HTR-8/SVneo (cell line): ENCODE measurements at places on chromosomes 12 and 14.

- DNase-seq, result no peak
Observed at GRCh38 chr14:99354166-99354875, 82.3 kb upstream of the BCL11B start.

DNA sequence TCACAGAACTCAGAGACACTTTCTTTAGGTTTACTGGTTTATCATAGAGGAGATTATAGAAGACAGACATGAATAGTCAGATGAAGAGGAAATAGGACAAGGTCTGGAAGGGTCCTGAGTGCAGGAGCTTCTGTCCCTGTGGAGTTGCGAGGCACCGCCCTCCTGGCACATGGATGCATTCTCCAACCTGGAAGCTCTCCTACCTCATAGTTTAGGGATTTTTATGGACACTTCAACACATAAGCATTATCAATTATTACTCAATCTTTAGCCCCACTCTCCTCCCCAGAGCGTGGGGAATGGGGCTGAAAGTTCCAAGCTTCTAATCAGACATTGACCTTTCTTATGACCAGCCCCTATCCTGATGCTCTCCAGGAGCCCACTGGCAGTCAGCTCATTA is 12.6 kb upstream of the KRT7 start:
- no peak for DNase-seq

- no peak for DNase-seq
Observed at GRCh38 chr14:88998027-88998426, 173.6 kb downstream of the TTC8 start.

DNA sequence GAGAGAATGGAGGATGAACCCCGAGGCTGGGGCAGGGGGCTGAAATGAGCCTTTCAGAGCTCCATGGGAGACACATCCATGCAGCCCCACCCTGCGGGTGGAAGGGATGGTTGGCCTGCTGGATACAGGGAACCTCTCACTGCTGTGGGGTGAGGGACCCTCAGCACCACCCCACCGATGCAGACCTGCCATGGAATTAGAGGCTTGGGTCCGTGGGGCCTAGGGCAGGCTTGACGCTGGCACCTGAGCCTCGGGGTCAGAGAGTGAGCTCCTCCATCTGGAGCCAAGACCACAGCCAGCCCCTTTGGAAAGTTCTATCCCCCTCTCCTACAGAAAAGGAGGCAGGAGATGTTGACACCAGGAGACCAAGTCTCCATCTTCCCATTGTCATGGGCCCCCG is 7.4 kb upstream of the KRT74 start:
- DNase-seq, result no peak

GRCh38 chr12:6020930-6021329 is 75.9 kb upstream of the ANO2 start:
- DNase-seq, result no peak

DNA sequence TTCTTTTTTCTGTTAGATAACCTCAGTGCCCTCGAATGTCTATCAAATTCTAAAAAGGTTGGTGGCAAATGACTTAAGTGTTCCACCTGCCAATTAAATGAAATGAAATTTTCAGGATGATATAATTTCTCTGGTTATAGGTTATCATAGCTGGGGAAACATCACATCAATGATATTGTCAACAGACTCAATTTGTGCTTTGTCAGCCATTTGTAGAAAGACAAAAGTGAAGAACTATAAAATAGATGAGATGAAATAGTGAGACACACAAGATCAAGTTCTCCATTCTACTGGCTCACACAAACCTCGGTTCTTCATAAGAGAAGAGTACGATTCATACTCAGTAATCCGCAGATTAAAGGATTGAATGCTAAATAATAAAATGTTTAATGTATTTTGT is 1443.2 kb upstream of the FLRT2 start:
- no peak for DNase-seq

DNA sequence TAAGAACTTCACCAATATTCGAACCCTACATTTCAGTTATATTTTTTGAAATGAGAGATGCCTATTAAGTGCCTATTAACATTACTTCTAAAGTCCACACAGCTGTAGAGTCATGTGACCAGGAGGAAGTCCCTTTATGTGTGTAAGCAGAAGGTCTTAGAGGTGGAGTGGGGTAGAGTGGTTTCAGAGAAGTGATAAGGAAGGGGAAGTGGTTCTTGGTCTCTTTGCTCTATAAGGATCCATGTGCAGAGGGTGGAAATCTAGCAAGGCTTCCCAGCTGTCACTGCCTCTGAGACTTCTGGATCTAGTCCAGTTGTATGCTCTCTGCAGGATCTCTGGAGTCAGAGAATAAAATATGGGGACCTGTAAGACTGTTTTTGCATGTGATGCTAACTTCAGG is 673.9 kb downstream of the FLRT2 start:
- DNase-seq, result no peak

- peak; percentile 46 for DNase-seq
Observed at GRCh38 chr12:42705863-42706262, 116.3 kb upstream of the PRICKLE1 start.

- peak; percentile 61 for DNase-seq
Observed at GRCh38 chr12:127987199-127987901, 279.6 kb upstream of the TMEM132C start.

- no peak for DNase-seq
Observed at GRCh38 chr14:40119321-40119720, 687.1 kb upstream of the FBXO33 start.

GRCh38 chr14:75823334-75823733 is 158.5 kb downstream of the TGFB3 start:
- no peak for DNase-seq

DNA sequence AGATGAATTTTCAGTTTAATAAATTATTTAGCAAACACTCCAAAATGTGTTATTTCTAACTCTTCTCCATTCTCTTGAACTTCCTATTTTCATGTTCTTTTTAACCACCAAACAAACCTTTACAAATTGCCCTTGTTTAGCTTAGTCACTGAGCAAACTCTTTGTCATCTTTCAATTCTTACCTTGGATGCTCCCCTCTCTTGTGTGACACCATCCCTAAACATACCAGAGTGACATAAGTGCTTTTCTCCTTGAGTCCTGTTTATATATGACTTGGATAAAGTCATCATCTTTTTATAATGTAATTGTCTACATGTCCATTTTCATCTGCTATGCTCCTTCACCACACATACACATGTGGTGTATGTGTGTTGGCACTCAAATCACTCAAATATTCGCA is 3.4 kb upstream of the TMEM19 start:
- no peak for DNase-seq
